Dermis blood vessel endothelial cell (primary cell): ENCODE measurements at places on chromosomes 5 and 9. TPM values are rescaled to one million over a fixed set of nuclear protein-coding genes. Genes with fewer than 3 reads are reported as not detected.
A peak's percentile ranks its signal among the peaks of the same experiment; 100 is the strongest.

GRCh38 chr9:38029915-38030638 lies 39.0 kb downstream of the SHB start:
- no peak for DNase-seq

DNA sequence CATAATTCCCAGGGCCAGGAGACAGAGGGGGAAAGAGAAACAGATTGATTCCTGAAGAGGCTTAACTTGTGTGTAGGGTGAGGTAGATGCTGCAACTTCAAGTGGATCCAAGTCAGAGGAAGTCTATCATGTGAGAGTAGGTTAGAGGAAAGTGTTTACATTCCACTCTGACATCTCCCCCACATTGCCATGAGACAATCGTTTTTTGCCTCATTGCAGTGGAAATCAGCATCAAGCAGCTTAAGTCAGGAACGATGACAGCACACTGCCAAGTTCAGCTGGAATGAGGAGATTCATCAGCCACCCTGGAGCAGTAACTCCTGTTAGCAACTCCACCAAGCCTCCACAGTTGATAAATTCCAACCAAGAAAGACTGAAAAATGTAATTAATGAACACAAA lies 689.7 kb upstream of the MEF2C start:
- no peak for DNase-seq

DNA sequence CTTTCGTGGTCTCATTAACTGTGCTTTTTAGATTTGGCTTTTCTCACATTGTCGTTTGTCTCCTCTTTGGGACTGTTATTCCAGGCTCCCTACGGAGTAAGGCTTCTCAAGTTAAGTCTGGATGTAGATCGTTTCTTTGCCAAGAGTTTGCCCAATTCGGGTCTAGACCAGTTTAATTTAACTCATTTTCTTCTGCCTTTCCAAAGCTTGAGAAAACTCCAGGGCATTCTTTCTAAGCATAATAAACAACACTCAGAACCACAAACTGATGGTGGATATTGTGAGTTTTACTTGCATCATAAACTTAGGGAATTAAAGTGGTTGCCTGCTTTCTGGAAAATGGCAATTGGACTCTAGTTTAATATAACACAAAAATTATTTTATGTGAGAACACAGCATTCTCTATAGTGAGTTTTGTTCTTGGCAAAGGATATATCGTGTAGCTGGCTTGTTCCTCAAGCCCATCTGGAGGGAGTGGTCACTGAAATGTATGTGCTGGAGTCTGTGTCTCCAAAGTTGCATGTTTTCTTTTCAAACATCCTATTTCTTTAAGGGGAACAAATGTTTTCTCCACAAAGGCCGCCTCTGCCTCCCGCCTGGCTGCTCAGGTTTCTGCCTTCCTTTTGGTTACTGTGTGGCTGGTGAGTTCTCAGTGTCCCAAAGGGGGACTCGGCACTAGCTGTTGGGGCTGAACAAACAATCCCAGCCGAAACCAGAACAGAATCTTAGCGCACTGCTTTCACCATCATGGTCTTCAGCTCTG lies 211.3 kb upstream of the FBN2 start:
- no peak for DNase-seq

GRCh38 chr5:176954050-176954449 lies 52.5 kb downstream of the UIMC1 start:
- DNase-seq, result peak; percentile 48

DNA sequence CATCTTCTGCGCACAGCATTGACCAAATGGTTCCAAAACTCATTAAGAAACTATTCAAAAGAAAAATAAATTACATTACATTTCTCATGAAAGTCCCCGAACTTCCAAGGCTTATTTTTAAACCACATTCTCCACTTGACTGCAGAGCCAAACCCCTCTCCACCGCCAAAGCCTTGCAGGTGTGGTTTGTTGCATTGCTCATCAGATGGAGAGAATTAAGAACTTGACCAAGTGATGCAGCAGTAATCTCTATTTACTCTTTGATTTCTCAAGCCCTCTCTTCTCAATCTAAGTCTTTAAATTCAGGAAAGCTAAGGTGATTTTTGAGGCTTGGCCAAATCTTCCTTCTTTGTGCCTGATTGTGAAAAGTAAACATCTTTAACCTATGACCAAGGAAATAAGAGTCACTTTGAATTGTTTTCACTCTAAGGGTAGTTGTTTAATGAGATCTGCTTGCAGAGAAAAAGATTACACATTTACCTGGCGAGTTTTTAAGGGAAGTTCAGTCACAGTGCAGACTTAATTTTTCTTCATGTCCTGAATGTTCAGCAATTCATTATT lies 290.5 kb upstream of the ITGA1 start:
- DNase-seq, result no peak

DNA sequence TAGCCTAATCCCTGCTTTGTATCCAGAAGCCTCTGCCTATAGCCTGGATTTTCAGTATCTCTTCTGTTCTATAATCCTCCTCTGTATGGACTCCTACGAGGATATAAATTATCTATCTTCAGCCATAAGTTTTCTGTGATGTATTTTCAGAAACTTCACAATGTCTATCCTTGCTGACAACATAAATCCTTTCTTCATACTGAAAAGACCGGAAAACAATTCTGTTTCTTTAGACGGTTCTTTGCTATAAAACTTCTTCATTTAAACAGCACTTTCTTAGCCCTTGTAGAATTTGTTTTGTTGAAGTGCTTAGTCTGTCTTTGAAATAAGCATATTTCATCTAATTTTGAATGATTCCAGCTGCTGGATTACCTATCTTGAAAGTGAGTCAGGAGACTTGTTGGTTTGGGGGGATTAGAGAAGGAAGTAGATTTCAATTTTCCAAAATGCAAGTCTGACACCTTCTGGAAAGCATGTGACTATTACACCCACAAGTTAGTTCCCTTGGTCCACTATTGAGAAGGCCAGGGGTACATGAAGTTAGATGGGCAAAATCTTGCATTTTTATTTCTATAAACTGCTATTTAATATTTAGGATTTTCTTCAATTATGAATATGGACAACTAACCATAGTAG lies 96.3 kb upstream of the RANBP3L start:
- DNase-seq, result peak; percentile 3

DNA sequence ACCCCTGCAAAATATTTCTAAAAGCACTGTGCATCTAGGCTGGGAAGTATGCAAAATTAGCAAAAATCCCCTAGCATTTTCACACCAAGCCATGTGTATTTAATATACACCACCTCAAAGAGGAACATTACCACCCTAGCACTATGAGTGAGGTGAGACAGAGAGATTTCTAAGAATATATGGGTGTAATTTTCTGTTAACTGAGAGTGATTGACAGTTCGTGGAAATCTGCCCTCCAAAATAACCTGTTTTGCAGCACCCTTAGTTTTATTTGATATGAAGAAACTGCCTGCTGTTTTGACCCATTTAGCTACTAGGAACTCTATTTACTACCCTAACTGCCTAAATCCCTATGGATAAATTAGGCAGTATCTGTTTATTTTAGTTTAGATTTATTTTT lies 64.2 kb upstream of the CDKN2B start:
- no peak for DNase-seq

- no peak for DNase-seq
Observed at GRCh38 chr5:68196876-68197275, 18.7 kb upstream of the PIK3R1 start.

DNA sequence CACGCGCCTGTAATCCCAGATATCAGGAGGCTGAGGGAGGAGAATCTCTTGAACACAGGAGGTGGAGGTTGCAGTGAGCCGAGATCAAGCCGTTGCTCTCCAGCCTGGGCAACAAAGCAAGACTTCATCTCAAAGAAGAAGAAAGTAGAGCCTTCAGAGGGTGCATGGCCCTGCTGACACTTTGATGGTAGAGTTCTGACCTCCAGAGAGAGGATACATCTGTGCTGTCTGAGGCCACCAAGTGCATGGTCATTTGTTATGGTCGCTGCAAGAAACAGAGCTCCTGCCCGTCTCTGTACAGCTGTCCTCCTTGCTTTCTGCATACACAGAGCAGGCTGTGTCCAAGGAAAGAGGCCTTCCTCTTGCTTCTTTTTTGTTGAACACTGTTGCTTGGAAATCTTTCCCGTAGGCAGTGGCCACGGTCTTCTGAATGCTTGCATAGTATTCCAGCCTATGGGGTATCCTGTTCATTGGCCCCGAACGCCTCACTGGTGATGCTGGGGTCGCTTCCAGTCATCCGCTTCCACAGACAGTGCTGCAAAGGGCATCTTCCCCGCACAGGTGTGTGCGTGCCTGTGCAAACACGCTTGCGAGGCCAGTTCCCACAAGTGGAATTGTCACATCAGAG lies 36.8 kb upstream of the UNC5A start:
- DNase-seq, result no peak

DNA sequence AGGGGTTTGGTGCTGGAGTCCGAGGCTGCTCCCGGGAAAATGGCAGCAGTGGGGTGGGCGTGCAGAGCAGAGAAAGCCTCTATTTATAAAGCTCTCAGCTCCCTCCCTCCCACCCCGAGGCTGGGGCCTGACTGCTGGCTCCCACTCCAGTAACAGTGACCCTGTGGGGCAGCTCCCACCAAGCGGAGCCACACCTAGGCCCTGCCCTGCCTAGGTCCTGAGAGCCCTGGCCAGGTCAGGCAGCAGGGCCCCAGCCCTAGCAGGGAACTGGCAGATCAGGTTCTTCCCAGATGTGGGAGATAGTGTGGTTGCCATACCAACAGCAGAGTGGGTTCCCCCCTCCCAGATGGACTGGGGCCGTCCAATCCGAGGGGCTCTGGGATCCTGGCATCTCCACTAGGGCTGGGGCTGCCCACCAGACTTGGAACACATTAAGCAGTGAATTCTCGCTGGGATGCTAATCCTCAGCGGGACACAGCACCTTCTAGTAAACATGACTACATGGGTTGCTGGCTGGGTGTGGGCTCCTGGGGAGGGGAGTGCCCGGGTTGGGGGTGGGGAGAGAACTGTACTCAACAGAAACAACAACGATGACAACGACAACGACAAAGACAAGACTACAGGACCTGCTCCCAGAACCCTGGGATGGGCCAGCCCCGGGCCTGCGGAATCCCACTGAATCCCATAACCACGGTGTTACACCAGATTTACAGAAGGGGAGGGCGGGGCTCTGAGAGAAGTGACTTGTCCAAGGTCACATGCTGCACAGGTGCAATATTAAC lies 1.5 kb downstream of the SH3GLB2 start:
- no peak for DNase-seq

DNA sequence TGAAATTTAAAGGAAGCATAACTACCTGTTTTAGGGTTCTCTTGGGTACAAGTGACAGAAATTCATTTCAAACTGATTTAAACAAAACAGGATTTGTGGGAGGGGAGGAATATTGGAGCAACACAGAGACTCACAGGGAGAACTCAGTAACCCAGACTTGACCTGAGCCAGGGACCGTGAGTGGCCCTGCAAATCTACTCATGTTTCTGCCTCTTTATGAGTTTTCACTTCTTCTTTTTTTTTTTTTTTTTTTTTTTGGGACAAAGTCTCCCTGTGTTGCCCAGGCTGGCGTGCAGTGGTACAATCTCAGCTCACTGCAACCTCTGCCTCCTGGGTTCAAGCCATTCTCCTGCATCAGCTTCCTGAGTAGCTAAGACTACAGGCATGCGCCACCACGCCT lies 405.6 kb upstream of the ZNF608 start:
- DNase-seq, result no peak

DNA sequence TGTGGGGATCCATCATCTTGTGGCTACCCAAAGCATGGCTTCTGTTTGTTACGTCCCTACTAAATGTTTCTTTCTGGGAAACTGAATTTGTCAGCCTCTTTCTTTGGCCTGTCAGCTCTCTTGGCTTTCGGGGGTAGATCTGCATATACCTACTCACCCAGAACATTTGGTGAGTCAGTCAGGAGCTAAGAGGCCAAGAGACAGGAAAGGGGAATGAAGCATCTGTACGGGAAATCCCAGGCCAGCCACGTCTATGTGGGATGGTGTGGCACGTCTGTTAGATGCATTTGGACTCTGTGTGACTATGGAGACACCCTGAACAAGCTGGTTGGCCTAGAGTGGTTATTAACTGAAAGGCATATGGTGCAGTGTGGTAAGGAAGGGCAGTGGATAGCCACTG lies 58.1 kb downstream of the CDO1 start:
- DNase-seq, result no peak

GRCh38 chr9:134723491-134724190 lies 82.0 kb downstream of the COL5A1 start:
- DNase-seq, result no peak

- DNase-seq, result no peak
Observed at GRCh38 chr5:146860213-146860893, 18.2 kb downstream of the PPP2R2B start.

- no peak for DNase-seq
Observed at GRCh38 chr5:111930905-111931461, 174.0 kb upstream of the NREP start.

DNA sequence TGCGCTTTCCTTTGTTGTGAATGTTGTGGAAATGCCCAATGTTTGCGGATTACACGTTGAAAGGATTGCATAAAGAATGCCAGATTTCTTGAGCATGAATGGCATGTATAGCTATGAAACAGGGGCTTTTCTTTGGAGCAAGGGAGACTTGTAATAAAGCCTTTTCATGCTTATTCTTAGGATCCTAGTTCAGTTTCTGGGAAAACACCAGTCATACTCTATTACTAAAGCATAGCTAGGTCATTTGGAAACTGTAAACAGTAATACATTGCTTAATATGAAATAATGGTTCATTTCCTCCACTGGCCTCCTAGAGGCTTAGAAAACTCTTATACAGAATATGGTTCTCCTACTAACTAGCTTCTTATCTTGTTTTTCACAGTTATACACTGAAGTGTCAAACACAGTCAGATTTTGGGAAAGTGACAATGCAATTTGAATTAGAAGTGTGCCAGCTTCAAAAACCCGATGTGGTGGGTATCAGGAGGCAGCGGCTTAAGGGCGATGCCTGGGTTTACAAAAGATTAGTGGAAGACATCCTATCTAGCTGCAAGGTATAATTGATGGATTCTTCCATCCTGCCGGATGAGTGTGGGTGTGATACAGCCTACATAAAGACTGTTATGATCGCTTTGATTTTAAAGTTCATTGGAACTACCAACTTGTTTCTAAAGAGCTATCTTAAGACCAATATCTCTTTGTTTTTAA lies 104.2 kb downstream of the MELK start:
- no peak for DNase-seq

GRCh38 chr9:99143655-99144054 lies 38.7 kb downstream of the TGFBR1 start:
- no peak for DNase-seq

DNA sequence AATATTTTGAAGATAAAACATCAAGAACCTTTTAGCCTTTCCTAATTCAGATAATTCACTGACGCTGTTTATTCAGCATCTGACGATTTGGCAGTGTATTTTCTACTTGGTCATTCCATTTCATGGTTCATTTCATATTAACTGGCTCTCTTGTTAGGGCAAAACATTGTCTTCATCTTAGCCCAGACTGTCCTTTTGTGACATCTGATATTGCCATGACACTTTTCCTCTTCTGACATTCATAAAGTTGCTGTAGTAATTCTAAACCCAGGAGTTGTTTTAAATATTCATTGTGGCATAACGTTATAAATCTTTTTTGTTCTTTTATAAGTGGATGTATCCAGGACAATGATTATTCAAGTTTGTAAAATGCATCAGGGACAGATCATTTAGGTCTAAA lies 1.8 kb downstream of the SCAMP1 start:
- no peak for DNase-seq

Gene HRCT1
- 0.93 and 2.6 TPM in 2 replicates for total RNA-seq

Gene PGM5
- total RNA-seq, result 110 and 128 TPM in 2 replicates

Gene PLAC8L1
- total RNA-seq, result not detected in 2 replicates

Gene PCDHB14
- total RNA-seq, result 0.98 and 1.0 TPM in 2 replicates

Gene GOLGA2
- 68.6 and 76.2 TPM in 2 replicates for total RNA-seq

Gene TMEM174
- total RNA-seq, result not detected in 2 replicates

Gene NUTM2G
- not detected in 2 replicates for total RNA-seq

Gene QRFP
- total RNA-seq, result not detected in 2 replicates

Gene GHR
- 3.2 and 6.0 TPM in 2 replicates for total RNA-seq

Gene ZFP2
- 0.60 and 1.0 TPM in 2 replicates for total RNA-seq

Gene DDX4
- 0.17 TPM in 1 of 2 replicates, not detected in the other for total RNA-seq

Gene CDKN2B-AS1
- 0.28 and 2.2 TPM in 2 replicates for total RNA-seq
